Stimulated activated CD4-positive, alpha-beta T cell treated with anti-CD3 and anti-CD28 coated beads, Interleukin-15, amount 100 ng/mL, for 24 hours (primary cell): ENCODE measurements at places on chromosomes 5 and 9.

DNA sequence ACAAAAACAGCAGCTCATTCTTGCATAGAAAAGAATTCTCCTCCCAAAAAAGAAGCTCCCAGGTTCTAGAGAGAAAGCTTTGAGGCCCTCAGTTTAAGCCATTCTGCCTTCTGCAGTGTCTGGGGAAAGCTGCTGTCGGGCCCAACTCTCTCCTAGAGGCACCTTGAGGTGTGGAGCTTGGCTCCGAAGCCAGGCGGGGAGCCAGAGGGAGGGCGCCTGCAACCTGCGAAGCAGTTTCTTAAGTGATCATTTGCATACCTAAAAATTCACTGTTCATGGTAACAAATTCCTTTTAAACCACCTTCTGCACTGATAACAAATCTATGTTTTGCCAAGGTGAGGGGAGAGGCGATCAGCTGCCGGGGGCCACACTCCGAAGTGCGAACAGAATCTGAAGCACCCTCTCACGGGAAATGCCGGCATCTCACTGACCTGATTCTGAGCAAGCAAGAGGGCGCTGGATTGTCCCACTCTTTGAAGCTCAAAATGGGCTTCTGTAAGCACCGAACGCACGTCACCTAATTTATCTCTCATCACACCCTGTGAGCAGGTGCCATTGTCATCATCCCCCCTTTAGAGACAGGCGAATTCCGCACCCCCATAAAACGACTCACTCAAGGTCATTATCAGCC lies 86.1 kb downstream of the GTF3C4 start:
- DNase-seq, result no peak

DNA sequence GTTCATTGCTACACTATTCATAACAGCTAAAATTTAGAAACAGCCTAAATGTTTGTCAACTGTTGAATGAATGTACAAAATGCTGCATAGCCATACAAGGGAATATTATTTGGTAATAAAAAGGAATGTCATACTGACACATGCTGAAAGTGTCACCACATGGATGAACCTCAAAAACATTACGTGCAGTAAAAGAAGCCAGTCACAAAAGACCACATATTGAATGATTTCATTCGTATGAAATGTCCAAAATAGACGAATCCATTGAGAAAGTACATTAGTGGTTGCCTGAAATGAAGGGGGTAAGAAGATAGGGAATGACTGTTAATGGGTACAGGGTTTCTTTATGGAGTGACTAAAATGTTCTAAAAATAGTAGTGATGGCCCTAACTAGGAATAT lies 11.6 kb upstream of the ECM2 start:
- no peak for DNase-seq

DNA sequence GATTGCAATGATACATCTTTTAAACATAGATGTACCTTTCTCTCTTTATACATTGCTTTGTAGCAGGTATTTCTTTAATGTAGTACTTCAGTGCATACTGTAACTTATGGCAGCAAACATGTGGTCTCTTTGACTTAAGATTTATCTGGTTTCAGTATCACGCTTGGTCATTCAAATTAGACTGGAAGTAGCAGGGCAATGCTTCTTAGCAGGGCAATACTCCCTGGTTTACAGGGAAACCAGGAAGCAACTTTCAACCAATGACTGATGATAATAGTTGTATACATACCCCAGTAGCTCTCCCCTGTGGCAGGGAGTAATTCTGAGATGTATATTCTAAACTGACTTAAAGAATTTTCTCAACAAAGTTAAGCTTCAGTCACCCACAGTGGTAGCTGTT lies 761.1 kb upstream of the CDH10 start:
- DNase-seq, result no peak

DNA sequence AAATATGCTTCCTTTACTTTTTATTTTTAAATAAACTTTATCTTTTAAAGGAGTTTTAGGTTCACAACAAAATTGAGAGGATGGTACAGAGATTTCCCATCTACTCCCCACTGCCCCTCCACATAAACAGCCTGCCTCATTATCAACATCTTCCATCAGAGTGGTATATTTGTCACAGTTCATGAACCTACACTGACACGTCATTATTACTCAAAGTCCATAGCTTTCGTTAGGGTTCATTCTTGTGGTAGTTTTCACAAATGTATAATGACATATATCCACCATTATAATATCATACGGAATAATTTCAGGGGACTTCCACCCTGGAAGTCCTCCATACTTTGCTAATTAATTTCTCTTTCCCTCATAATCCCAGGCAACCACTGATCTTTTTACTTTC lies 204.9 kb downstream of the SMARCA2 start:
- DNase-seq, result no peak

GRCh38 chr5:39187831-39188731 lies 31.3 kb downstream of the FYB1 start:
- DNase-seq, result peak; percentile 45

- no peak for DNase-seq
These were observed 538.2 kb downstream of the CYLC2 start for GRCh38 chr9:103533318-103533717.

DNA sequence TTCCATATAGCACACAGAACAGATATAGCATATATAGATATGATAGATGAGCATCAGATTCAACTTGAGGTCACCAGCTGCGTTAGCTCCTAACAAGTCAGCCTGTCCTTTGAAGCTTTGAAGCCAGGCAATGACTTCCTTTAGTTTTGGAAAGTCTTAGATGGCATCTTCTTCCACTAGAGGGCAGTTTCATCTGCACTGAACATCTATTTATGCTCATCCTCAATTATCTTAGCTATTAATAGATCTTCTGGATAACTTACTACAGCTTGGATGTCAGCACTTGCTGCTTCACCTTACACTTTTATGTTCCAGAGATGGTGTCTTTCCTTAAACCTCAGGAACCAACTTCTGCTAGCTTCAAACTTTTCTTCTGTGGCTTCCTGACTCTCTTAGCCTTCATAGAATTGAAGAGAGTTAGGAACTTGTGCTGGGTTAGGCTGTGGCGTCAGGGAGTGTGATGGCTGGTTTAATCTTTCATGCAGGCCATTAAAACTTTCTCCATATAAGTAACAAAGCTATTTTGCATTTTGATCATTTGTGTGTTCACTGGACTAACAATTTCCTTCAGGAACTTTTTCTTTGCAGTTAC lies 1401.4 kb downstream of the EFNA5 start:
- no peak for DNase-seq

DNA sequence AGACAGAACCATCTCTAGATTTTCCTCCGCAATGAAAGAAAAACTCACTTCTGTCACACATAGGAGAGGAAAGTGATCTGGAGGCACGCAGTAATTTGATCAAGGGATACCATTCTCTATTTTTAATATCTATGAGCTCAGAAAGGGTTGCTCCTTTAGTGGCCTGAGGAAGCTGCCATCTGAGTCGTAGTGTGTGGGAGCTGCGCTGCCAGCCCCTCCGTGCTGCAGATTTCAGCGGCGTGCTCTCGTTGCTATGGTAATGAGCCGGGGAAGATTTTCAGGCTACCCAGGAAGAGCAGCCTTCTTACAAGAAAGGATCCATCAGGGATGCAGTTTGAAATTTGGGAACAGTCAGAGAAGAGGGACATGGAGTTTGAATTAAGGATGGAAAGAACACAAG lies 17.1 kb upstream of the GOLM1 start:
- DNase-seq, result no peak

GRCh38 chr9:79945016-79945415 lies 373.3 kb downstream of the TLE4 start:
- DNase-seq, result no peak

DNA sequence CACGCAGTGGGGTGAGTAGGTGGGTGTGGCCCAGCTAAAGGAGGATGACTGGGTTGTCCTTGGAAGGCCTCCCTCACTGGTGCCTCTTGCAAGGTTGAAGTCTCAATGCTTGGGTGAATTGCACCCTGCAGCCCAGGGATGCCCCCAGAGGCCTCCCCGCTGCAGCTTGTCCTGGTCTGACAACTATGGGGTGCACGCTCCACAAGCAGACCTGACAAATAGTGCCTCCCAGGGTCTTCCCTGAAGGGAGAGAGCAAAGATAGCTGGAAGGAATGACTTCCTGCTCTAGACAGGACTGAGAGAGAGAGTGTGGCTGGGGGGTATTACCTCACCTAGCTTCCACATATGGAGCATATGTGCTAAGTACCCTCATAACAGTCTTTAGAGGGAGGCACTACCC lies 1.7 kb downstream of the PSD2 start:
- no peak for DNase-seq
